ENCODE measurements at places on chromosomes 12 and 14. TPM values are rescaled to one million over a fixed set of nuclear protein-coding genes. Genes with fewer than 3 reads are reported as not detected.
A peak's percentile ranks its signal among the peaks of the same experiment; 100 is the strongest.

Gene INSM2
- not detected for total RNA-seq

DNA sequence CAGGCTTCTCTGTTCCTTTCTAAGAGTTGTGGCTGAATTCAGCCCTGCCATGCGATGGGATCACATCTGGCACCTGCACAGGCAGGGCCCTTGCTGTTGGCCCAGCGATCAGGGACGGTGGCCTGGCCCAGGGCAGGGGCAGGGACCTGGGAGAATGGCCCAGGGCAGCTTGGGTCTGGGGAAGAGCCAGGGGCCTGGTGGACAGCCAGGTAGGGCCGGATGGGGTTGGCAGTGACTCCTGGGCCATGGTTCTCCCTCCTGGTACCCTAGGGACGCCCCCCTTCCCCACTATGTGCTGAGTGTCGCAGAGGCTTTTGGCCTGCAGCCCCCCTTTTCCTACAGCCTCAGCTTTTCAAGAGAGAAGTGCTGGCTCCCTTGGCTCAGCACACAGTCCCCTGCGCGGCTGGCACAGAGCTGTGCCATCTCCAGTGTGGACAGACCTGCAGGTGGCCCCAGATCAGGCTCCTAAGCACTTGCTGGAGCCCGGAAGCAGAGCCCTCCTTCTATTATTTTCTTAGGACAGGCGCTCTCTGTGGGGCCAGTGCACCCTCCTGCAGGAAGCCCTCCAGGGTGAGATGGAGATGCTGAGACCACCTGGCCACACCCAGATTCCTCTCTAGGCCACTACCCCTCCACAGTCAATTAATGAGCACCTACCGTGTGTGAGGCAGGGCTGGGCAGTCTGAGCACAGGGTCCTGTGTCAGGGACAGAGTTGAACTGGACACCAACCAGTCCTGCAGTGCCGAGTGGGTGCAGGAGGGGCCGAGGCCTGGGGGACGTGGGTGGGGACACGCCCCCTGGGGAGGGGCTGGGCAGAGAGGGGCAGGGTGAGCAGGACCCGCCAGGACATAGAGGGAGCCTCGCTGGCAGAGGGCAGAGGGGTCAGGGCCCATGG, 267.6 kb downstream of the ADGRD1 start:
- DNase-seq = peak; percentile 31

GRCh38 chr12:91215940-91216454, 33.4 kb upstream of the DCN start:
- no peak for DNase-seq

DNA sequence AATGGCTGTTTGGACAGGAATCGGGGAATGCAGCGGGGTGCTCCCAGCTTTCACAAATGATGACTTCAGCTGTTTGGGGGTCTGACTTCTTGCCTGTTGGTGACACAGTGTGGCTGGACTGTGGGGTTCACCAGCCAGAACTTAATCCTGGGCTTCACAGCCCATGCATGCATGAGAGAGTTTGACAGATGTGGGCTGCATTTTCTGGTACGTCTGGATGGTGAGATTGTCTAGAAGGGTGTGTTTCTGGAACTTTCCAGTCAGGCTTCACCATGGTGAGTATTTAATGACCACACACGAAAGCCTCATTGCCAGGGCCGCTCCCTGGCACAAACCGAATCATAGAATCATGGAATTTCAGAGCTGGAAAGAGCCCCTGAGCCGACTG, 29.6 kb downstream of the CHST11 start:
- no peak for DNase-seq

DNA sequence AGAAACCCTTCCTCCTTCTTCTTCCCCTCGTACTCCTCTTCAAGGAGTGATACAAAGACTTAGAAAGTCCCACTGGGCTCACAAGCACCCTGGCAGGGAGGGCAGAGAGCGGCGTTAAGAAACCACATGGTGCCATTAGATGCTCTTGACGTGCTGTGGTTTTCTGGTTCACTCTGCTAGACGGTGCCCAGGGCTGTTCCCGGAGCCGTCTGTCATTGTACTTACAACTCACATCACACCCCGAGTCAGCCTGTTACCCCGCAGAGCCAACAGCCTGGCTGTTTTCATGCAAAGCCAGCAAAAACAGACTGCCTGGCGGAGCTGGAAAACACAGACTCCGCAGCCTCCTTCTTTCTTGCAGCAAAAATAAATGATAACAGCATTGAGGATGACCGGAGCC, 232.6 kb upstream of the TBX3 start:
- DNase-seq = no peak

DNA sequence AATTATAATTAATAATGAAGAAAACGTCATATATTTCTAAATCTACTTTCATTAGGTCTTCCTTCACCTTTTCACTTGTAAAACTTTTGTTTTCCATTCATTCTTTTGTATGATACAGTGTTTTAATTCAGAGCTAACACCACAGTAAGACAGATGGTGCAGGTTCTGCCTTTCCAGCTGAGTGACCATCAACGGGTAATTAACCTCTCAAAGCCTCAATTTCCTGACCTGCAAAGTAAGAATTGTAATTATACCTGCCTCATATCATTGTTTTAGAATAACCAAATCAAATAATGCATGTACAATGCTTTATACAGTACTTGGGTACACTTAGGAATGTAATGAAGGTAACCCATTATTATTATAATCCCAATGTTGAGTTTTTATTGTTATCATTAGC, 157.6 kb downstream of the FOXA1 start:
- no peak for DNase-seq

All from Right ventricle myocardium superior (tissue), 1 donor.